ENCODE measurements at places on chromosomes 1 and 21.

DNA sequence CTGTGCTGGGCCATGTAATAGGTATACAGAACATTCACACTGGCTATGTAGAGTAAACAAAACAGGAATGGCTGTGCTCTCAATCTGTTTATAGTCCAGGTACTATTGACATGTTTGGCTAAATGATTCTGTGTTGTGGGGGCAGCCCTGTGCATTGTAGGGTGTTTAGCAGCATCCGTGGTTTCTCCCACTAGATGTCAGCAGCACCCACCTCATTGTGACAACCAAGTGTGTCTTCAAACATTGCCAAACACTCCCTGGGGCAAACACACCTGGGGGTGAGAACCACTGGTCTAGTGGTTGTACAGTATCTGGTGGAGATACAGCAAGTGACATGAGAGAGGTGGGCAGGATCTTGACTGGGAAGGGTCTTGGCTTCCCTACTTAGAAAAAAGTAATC is 80.4 kb upstream of the SPATA6 start:
- peak; percentile 57 for DNase-seq

DNA sequence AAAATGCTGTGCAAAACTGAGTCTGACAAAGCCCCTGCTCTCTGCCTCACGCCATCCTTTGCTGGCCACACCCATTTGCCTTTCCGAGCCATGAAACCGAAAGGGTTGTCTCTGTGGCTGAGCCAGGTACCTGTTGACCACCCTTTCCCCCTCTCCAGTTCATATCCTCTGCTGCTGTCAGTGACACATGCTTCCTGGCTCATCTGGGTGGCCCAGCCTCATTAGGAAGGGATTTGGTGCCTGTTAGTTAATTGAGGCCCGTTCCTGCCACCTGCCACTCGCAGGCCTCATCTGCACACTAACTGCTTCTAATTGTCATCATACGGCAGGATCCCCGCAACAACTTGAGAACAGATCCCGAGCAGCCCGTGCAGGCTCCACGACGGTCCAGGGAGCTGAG is 79.2 kb downstream of the OLIG1 start:
- DNase-seq, result no peak

DNA sequence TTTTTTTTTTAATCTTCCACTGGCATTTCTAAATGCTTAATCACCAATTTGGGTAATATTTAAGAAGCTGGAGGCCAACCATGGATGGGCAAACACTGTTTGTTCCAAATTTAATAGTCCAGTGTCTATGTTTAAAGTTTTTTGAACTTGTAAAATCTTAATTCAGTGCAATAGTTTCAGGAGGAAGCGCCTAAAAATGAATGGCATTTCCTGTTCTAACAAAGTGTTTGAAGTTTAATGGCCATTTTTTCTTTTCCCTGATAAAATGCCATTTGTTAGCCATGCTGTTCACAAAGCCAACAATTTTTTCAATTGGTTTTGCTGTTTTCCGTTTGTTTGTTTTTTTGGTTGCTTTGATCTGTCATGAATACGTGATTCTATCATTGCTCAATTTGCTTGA is 552.1 kb downstream of the LMO4 start:
- DNase-seq, result no peak

GRCh38 chr1:13487143-13487868 is 26.5 kb downstream of the LRRC38 start:
- DNase-seq, result no peak

DNA sequence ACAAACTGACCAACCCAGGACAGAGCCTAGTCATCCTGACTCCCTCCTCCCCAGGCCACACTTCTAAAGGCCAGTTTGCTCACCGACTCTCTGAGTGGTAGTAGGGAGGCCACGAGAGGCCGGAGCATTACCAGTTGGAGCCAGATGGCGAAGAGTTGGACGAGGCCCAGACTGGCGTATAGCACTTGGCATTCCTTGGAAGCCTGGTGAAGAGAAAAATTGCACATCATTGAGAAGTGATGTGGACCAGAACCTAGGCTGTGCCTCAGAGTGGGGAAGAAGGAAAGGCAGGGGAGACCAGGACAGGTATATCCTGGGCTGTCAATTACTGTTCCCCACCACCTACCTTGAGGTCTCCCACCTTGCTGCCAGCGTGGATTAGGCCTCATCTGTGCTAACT is 12.2 kb downstream of the PABPC4 start:
- DNase-seq, result no peak
